NCI-H187 (cell line): ENCODE measurements at places on chromosomes 1 and 21.

GRCh38 chr21:33836408-33836807 is 79.2 kb downstream of the ATP5PO start:
- no peak for DNase-seq

DNA sequence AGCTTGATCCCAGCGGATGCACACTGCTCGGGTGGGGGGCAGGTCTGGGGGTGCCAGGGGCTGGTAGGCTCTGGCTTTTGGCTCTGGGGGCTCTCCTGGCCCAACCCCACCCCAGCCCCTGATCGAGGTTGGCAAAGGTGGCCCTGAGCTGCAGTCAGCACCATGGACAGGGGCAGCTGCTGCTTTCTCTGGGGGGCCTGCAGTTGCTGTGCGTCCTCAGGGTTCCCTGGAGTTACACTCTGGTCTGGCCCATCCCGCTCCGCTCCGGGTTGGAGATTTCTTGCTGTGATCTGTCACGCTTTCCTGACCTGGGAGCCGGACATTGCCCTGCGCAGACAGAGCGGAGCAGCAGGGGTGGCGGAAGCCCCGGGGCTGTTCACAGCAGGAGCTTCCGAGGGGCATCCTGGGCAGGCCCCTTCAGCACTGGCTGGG is 8.0 kb upstream of the PLCH2 start:
- DNase-seq, result no peak

GRCh38 chr1:48228156-48228555 is 5.6 kb downstream of the SLC5A9 start:
- DNase-seq, result no peak

- DNase-seq, result no peak
Measured at GRCh38 chr1:100700586-100700985, 19.0 kb upstream of the VCAM1 start.

GRCh38 chr1:228059634-228060457 is 22.7 kb upstream of the ARF1 start:
- peak; percentile 79 for DNase-seq

DNA sequence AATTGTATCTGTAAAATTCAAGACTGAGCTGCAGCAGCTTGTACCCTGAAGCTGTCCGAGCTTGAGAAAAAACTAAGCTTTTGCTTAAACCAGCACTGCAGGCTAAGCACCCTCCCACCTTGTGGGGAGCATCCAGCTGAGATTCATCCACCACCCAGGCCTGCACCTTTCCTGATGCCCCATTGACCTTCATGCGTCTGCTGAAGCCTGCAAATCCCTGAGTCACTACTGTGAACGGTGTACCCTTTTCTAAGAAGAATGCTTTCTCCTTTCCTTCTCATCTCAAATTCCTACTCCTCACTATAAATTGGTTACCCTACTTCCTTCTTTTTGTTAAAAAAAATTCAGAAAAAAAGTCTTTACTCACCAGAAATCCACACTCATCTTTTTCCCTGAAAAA is 90.9 kb upstream of the RGS18 start:
- no peak for DNase-seq
